Glutamatergic neuron (in vitro differentiated cells): ENCODE measurements at places on chromosomes 1 and 21. TPM values are rescaled to one million over a fixed set of nuclear protein-coding genes. Genes with fewer than 3 reads are reported as not detected.
A peak's percentile ranks its signal among the peaks of the same experiment; 100 is the strongest.

GRCh38 chr1:23824711-23825075 is 536 bp downstream of the HMGCL start:
- DNase-seq: no peak
- H3K4me3 ChIP-seq: peak overlapping the region; percentile 97
- H3K4me1 ChIP-seq: peaks cover 5% of the 10 kb centered on the region
- peaks cover 4% of the 10 kb centered on the region for H3K27me3 ChIP-seq
- H3K27ac ChIP-seq: peak overlapping the region; percentile 97

- no peaks in the 10 kb centered on the region for H3K36me3 ChIP-seq
- H3K4me1 ChIP-seq: peaks cover 15% of the 10 kb centered on the region
- DNase-seq: no peak
- H3K27ac ChIP-seq: no peak overlapping the region
Observed at GRCh38 chr1:201452866-201453265, 16.1 kb downstream of the PHLDA3 start.

- DNase-seq: no peak
- peaks cover 3% of the 10 kb centered on the region for H3K27me3 ChIP-seq
- no peak overlapping the region for H3K4me3 ChIP-seq
- no peaks in the 10 kb centered on the region for H3K36me3 ChIP-seq
- no peak overlapping the region for H3K27ac ChIP-seq
Observed at GRCh38 chr1:7657287-7658016, 113.6 kb upstream of the VAMP3 start.

GRCh38 chr1:66933887-66934700 is 9.3 kb downstream of the MIER1 start:
- DNase-seq: no peak
- H3K4me3 ChIP-seq: no peak overlapping the region
- no peak overlapping the region for H3K27ac ChIP-seq

- H3K27ac ChIP-seq: no peak overlapping the region
- H3K4me1 ChIP-seq: no peaks in the 10 kb centered on the region
- no peaks in the 10 kb centered on the region for H3K36me3 ChIP-seq
- no peaks in the 10 kb centered on the region for H3K27me3 ChIP-seq
- no peak overlapping the region for H3K4me3 ChIP-seq
Observed at GRCh38 chr1:171983584-171983983, 142.3 kb downstream of the DNM3 start.

DNA sequence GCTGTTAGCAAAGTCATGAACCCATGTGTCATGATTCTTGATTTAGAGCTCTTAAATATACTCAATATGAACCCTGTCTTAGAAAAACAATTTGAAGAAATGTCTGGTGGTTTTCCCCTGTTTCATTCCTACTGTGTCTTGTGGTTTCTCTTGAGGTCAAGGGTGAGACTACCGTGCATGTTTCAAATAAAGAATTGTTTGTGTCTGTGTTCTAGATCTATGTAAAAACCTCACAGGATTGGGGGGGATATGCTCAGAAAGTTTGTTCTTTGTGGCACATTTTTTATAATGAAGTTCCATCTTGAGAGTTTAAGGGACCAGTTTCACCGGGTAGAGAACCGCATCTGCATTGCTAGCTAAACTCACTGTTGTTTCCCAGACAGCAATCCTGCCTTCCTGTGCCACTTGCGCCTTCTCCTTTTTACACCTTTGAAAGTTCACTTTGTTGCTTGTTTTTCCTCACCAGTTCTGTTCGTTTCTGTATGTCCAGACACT is 30.9 kb upstream of the CACYBP start:
- H3K27me3 ChIP-seq: peaks cover 1% of the 10 kb centered on the region
- H3K4me3 ChIP-seq: no peak overlapping the region
- no peak overlapping the region for H3K27ac ChIP-seq
- no peak for DNase-seq
- H3K36me3 ChIP-seq: no peaks in the 10 kb centered on the region

DNA sequence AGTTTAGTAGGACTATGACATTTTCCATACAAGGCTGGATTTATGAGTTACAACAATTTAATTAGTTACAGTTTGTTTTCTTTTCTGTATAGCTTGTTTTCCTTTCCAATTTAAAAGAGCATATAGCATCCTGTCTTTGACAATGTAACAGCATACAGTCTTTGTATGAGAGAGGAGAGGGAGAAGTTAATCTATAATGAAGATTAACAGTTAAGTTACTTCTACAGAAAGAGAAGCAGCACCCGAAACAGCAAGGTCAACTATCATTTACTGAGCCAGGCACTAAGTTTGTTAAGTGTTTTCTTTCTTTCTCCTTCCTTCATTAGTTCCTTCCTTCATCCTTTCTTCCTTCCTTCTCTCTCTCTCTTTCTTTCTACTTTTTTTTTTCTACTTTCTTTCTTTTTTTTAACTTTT is 52.3 kb upstream of the RAB4A start:
- H3K27me3 ChIP-seq: no peaks in the 10 kb centered on the region
- peaks cover under 1% of the 10 kb centered on the region for H3K4me1 ChIP-seq
- H3K36me3 ChIP-seq: no peaks in the 10 kb centered on the region
- no peak overlapping the region for H3K4me3 ChIP-seq

The S100A5 gene
- total RNA-seq: not detected

The SLC16A4 gene
- total RNA-seq: 4.4 TPM

The ICOSLG gene
- total RNA-seq: 0.37 TPM

The SLC27A3 gene
- 10.8 TPM for total RNA-seq

The DAP3 gene
- 88.3 TPM for total RNA-seq
